ENCODE measurements at places on chromosomes 12 and 14.

- DNase-seq: no peak
Observed at GRCh38 chr14:77108753-77109152, 10.7 kb downstream of the CIPC start.

GRCh38 chr14:64554556-64554955 is 4.8 kb downstream of the PPP1R36 start:
- no peak for DNase-seq

- no peak for DNase-seq
Observed at GRCh38 chr14:73170686-73171085, 34.4 kb downstream of the PSEN1 start.

GRCh38 chr14:100528962-100529560 is 58.2 kb downstream of the BEGAIN start:
- no peak for DNase-seq

DNA sequence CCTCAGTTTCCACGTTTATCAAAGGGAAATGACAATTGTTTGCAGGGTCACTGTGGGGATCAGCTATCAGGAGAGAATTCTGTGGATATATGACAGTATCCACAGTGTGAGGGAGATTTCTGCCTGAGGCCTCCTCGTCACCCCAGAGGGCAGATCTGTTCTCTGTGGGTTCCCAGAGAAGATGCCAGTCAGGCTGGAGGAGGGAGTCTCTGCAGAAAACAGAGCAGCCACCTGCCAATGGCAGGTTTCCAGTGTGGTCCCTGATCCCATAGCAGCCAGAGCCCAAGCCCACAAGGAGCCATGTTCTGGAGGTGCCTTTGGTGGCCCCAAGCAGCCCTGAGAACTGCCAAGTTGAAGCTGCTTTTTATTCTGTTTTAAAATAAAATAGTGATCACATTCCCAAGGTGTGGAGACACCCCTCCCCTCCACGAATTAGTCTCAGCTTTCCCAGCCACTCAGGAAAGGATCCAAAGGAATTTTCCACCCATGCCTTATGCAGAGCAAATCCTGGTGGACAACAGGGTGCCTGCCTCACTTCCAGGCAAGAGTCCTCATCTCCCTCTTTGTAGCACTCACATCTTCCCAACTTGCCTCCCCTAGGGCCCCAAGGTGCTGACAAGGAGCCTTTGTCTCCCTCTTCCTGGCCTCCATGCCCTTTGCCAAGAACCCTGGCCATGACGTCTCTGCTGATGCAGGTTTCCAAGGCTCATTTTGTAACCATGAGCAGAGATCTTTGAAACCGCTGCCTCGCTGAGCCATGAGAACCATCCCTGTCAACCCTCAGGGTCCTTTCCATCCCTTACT is 20.4 kb downstream of the CMKLR1 start:
- no peak for DNase-seq

DNA sequence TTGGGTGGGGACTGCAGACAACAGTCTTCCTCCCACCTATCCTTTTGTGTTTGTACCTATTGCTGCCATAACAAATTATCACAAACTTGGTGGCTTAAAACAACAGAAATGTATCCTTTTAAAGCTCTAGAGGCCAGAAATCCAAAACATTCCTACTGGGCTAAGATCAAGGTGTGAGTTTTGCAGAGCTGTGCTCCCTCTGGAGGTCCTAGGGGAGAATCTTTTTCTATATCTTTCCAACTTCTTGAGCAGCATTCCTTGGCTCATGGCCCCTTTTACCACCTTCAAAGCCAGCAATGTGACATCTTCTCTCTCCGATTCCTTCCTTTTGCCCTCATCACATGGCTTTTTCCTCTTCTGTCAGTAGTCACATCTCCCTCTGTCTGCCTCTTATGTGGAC is 190.6 kb downstream of the TTC8 start:
- no peak for DNase-seq

DNA sequence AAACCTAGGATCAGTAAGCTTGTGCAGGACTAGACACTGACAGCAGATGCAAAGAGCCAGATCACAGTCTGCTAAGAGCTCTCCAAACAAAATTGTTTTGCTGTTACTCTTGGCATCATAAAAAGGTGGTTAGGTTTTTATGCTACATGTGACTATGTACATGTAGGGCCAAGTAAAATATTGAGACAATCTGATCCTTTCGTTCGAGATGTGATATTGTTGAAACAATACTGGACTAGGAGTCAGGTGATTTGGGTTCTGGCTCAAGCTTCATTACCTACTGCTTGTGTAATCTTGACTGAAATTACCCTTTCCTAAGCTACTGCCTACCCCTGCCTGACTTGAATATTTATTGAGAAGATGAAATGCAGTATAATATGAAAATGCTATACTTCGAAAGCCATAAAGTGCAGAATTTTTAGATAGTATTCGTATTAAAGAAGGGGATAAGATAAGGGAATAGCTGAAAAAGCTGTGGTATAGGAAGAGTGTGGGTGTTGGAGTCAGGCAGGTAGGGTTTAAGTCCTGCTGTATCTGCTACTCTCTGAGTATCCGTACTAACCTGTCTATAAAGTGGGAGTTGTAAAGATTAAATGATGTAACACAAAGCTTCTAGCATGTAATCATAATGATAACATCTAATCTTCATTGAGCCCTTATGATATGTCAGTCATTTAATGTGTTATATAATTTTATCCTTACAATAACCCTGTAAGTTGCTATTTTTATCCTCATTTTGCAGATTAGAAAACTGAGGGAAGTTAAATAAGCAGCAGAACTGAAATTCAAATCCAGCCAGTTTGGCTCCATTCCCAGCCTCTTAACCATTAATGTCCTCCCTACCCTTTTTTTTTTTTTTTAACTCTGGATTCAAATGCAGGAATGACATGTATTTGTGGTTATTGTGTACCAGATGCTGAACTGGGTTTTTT is 38.6 kb upstream of the ATF1 start:
- DNase-seq: no peak

DNA sequence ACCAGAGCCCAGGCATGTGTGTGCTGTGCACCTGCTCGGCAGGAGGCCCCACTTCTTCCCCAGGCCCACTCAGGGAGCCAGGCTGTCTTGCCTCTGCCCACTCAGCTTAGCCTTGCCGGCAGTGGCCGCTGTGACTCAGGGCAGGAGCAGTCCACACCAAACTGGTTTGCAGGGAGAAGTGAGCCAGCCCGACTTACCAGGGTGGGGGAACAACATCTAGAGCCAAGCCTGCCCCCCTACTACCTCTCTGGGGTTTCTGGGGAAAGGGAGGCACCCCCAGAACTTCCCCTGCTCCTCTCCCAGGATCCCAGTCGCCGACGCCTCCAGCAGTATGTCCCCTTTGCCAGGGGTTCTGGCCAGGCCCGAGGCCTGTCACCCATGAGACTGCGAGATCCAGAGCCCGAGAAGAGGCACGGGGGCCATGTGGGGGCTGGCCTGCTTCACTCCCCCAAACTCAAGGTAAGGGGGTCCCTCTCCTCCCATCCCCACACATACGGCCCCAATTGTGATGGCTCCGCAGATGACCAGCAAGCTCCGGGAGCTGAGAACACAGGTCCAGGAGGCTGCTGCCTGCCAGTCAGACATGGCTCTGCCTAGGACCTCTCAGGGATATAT is 3.0 kb downstream of the PLEKHG6 start:
- DNase-seq: no peak

GRCh38 chr14:100605706-100606686 is 18.8 kb upstream of the BEGAIN start:
- no peak for DNase-seq

DNA sequence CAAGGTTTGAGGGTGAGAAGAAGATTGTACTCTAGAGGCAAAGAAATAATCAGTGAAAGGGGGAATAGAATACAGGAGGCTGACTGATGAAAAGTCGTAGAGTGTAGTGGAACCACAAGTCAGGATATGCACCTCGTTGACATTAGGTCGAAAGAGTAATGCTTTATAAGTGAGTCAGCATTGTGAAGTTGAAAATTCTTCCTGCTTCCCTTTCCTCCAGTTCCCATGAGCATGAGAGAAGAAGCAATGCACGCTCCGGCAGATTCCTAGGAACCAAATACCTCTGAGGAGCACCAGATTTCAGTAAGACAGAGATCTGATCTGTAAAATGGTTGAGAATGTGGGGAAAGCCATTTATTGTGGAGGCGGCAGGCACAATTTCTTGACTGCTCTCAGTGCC is 16.5 kb downstream of the CCER1 start:
- DNase-seq: no peak

- no peak for DNase-seq
Observed at GRCh38 chr12:1443421-1444141, 150.8 kb downstream of the FBXL14 start.

DNA sequence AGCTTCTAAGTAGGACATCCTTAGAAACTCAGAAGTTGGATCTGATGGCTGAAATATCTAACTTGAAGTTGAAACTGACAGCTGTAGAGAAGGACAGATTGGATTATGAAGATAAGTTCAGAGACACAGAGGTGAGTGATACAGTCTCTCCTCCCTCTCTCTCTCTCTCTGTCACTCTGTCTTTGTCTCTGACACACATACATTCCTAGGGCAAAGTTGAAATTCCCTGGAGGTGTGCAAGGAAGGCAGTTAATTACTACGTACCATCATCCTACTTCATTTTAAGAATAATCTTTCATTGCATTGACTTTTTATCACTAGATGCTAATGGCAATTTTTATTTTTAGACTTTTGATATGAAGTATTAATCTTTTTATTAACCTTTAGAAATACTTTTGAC is 46.2 kb upstream of the REP15 start:
- no peak for DNase-seq

DNA sequence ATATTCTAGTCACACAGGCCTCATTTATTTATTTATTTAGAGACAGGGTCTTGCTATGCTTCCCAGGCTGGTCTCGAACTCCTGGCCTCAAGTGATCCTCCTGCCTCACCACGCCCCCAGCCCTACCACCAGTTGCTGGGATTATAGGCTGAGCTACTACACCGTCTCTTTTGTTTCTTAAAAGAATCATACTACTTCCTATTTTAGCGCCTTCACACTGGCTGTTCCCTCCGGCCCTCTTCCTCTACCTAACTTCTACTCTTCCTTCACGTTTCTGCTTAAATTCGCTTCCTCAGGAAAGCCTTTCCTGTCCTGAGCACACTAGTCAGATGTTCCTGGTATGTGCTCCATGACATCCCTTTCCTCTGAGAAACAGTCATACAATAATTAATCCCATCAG is 6.4 kb upstream of the MRPL42 start:
- no peak for DNase-seq

- peak; percentile 84 for DNase-seq
Observed at GRCh38 chr12:124916374-124917134, 2.1 kb upstream of the UBC start.

DNA sequence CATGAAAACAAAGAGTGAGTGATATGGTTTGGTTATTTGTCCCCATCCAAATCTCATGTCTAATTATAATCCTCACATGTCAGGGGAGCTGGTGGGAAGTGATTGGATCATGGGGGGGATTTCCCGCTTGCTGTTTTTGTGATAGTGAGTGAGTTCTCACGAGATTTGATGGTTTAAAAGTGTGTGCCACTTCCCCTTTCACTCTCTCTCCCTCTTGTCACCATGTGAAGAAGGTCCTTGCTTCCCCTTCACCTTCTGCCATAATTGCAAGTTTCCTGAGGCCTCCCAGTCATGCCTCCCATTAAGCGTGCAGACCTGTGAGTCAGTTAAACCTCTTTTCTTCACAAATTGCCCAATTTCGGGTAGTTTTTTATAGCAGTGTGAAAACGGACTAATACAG is 2.1 kb upstream of the ATXN7L3B start:
- DNase-seq: no peak

DNA sequence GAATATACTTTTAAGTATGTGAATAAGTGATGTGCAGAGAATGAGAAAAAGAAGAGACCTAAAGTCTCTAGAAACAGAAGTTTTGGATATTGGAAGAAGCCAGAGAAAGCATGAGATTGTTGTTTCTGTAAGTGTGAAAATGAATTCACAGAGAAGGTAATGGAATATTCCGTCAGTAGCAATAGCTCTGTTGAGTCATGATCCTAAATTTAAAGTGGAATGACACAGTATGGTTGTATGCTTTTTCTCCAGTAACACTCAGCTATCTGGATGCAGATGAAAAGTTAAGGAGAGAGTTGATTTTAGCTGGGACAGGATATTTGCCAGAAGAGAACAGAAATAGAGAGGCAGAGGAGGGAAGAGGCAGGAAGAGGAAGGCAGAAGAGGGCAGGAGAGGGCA is 1166.3 kb downstream of the GALC start:
- no peak for DNase-seq

GRCh38 chr12:76266797-76267196 is 81.4 kb downstream of the BBS10 start:
- DNase-seq: no peak
